NCI-H2107 (cell line): ENCODE measurements at places on chromosomes 3 and 15.

DNA sequence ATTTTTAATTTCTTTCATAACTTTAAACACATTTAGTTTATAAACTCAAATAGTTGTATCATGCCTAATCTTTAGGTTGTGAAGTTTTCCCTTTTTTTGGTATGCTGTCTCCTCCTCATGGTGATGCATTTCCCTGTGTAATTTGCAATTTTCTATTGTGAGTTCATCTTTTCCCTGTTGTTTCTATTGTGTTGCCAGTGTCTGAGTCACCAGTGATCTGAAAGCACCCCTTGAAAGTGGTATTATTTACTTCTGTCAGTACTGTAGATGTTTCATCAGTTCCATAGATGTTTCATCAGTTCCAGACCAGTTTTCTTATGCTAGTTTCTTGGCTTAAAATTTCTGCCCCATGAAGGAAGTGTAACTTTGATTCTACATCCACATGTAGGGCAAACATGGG, 80.6 kb downstream of the OXSM start:
- DNase-seq: no peak

- DNase-seq: no peak
Measured at GRCh38 chr15:59138243-59138642, 33.3 kb downstream of the CCNB2 start.

GRCh38 chr3:25697553-25697952, 32.8 kb upstream of the TOP2B start:
- no peak for DNase-seq

DNA sequence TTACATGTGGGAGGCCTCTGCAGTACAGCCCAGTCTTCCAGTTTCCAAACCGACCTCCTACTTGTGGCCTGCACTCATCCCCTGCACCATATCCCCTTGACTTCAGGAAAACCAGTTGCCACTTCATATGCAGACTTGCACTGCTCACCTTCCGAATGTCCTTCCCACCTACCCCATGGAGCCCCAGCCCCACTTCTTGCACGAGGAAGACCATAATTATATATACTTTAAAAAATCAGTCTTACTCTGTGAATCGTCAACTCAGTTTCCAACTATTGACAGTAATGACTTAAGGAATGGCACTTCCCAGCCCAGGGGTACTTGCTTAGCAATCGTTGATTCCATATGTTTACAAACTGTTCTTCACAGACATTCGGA, 136.1 kb downstream of the OPA1 start:
- DNase-seq: no peak

GRCh38 chr15:82532383-82532990, 7.8 kb downstream of the RPS17 start:
- no peak for DNase-seq

GRCh38 chr15:95168951-95169431, 937.6 kb downstream of the MCTP2 start:
- no peak for DNase-seq

- no peak for DNase-seq
Measured at GRCh38 chr15:74196175-74196574, 6.4 kb downstream of the STRA6 start.

DNA sequence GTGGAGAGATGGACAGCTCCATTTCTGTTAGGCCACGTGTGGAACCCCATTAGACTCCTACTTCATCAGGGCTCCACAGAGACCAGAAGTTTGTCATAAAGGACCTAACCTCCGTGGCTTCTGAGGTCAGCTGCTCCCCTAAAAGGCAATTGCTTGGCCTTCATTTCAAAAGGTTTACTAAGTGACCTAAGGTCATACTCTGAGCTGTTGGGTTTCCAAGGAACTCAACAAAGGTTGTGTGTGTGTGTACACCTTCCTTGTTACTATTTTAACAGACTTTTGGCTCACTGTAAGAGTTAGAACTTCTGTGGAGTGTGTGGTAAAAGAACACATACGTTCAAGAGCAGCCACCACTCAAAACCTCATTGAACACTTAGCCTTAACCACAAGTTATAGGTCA, 73.9 kb downstream of the SEC22A start:
- no peak for DNase-seq

GRCh38 chr3:32147933-32148332, 41.5 kb downstream of the GPD1L start:
- no peak for DNase-seq

DNA sequence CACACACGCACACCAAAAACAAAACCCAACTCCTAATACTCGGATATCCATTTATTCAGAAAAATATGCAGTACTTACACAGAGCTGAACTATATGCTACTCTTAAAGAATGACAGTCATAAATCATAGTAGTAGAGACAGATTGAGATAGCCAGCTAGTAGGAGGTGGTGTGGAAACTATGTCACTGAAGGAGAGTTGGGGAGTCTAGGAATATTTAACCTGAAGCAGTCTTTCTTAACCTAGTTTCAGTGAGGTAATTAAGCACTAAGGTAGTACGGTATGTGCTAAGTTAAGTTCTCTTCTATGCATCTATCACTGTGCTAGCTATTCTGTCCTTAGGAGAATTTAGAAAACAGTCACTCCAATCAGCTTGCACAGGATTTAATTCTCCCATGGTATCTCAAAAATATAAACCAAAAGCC, 54.2 kb downstream of the ANKRD28 start:
- DNase-seq: no peak

- DNase-seq: no peak
Measured at GRCh38 chr3:115788921-115789470, 165.7 kb downstream of the GAP43 start.

GRCh38 chr3:194872669-194872977, 186.9 kb downstream of the FAM43A start:
- no peak for DNase-seq

GRCh38 chr3:38548154-38548931, 52.2 kb downstream of the EXOG start:
- no peak for DNase-seq

DNA sequence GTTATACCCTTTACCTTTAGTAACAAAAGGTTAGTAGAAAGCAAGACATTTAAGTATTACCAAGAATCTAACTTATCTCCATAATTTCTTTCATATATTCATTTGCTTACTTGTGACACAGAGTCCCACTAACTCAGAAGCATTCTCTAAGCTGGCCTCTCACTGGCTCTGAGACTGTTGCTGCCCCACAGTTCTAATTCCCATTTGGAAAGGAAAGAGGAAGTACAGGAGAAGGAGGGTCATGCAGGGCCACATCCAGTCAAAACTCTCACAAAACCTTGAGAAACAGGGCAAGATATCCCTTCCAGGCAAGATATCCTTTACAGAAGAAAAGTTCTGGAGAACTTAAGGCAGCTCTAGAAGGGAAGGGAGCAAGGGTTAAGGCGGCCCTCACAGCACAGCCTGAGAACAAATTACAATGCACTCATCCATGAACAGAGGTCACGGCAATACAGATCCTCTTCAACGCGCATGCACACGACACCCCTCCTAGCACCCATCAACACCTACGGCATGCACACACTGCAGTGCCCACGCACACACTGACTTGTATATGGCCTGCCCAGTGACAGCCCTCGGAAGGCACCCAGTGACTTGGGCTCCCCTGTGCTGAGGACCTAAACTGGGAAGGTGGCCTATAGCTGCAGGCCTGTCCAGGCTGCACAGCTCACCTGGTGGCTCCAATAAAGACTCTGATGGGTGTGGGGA, 13.0 kb upstream of the MYO5C start:
- DNase-seq: no peak

DNA sequence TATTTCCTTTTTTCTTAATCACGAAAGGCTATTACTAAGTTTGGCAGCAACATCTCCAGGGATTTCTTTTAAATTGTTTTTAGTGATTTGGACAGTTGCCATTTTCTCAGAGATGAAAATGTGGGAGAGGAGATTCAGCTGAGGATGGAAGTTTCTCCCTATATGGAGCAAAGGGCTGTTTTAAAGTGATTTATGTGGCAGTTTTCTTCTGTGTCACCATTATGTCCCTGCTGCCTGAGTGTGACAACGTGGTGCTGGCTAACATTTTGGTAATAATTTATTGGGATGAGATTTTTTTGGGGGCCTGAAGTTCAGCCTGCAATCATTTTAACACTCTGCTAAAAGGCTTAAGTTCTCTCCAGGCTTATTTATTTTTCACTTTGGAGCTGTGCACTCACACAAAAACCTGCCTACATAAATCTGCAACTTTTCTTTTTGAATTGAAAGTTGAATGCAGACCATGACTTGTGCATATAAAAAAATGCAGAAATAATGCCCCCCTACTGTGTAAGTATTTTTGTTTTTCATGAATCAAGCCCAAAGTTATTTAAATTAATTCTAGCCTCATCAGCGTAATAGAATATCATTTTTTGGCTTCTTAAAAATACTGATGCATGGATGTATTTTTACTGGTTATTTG, 210.9 kb downstream of the ZIC1 start:
- DNase-seq: no peak

GRCh38 chr3:95434491-95434890, 1371.6 kb downstream of the NSUN3 start:
- DNase-seq: no peak

GRCh38 chr3:35705904-35706303, 66.6 kb downstream of the ARPP21 start:
- DNase-seq: no peak
